ENCODE measurements at places on chromosomes 7 and 10. TPM values are rescaled to one million over a fixed set of nuclear protein-coding genes. Genes with fewer than 3 reads are reported as not detected.
A peak's percentile ranks its signal among the peaks of the same experiment; 100 is the strongest.

GRCh38 chr7:157136372-157136771 lies 2.4 kb upstream of the UBE3C start:
- peaks cover 28% of the 10 kb centered on the region for H3K4me1 ChIP-seq
- H3K27ac ChIP-seq: peak overlapping the region; percentile 19

- peaks cover 22% of the 10 kb centered on the region for H3K36me3 ChIP-seq
- no peak overlapping the region for H3K4me3 ChIP-seq
- H3K4me1 ChIP-seq: peaks cover 8% of the 10 kb centered on the region
- no peak for DNase-seq
- no peaks in the 10 kb centered on the region for H3K27me3 ChIP-seq
Measured at GRCh38 chr7:127715272-127715671, 63.3 kb downstream of the SND1 start.

DNA sequence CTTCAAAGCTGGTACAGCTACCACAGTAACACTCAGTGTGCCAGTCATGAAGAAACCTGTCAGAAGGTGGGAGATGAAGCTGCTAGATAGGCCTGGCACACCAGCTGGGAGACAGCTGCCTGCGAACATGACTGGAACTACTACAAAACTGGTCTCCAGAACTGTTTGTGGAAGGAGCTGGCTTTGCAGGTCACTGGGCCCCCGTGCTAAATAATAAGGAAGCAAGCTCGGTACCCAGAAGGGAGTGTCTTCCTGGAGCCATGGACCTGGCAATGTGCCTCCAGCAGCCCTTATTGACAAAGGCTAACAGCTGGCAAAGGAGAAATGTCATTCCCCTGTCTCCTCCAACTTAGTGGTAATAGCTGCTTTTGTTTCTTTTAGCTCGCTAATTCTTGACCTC lies 1217.6 kb upstream of the LRRN3 start:
- no peaks in the 10 kb centered on the region for H3K36me3 ChIP-seq
- no peak for DNase-seq
- no peaks in the 10 kb centered on the region for H3K4me1 ChIP-seq
- H3K4me3 ChIP-seq: no peak overlapping the region

The VENTX gene
- total RNA-seq: not detected

The INHBA gene
- not detected for total RNA-seq

- no peaks in the 10 kb centered on the region for H3K4me1 ChIP-seq
- no peak for DNase-seq
- no peaks in the 10 kb centered on the region for H3K27me3 ChIP-seq
- no peak overlapping the region for H3K27ac ChIP-seq
Measured at GRCh38 chr10:92267343-92267742, 23.5 kb downstream of the CPEB3 start.

The TUBAL3 gene
- not detected for total RNA-seq

DNA sequence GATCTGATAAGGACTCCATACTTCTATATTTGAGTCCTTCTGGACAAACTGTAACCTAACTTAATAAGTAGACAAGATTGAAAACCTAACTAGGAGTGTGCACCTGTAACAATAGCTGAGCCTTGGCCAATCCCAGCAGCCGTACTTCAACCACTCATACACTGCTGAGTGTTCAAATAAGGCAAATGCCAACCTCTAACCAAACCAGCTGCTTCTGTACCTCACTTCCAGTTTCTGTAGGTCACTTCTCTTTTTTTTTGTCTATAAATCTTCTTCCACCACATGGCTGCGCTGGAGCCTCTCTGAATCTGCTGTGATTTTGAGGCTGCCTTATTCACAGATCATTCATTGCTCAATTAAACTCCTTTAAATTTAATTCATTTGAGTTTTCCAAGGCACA lies 753.2 kb downstream of the DNAJB9 start:
- H3K27me3 ChIP-seq: no peaks in the 10 kb centered on the region
- no peak overlapping the region for H3K4me3 ChIP-seq
- H3K4me1 ChIP-seq: no peaks in the 10 kb centered on the region
- no peak overlapping the region for H3K27ac ChIP-seq
- no peak for DNase-seq

GRCh38 chr10:124550293-124551034 lies 88.8 kb downstream of the LHPP start:
- no peak for DNase-seq
- peaks cover 8% of the 10 kb centered on the region for H3K4me1 ChIP-seq
- H3K27me3 ChIP-seq: no peaks in the 10 kb centered on the region
- H3K4me3 ChIP-seq: no peak overlapping the region
- H3K27ac ChIP-seq: no peak overlapping the region

DNA sequence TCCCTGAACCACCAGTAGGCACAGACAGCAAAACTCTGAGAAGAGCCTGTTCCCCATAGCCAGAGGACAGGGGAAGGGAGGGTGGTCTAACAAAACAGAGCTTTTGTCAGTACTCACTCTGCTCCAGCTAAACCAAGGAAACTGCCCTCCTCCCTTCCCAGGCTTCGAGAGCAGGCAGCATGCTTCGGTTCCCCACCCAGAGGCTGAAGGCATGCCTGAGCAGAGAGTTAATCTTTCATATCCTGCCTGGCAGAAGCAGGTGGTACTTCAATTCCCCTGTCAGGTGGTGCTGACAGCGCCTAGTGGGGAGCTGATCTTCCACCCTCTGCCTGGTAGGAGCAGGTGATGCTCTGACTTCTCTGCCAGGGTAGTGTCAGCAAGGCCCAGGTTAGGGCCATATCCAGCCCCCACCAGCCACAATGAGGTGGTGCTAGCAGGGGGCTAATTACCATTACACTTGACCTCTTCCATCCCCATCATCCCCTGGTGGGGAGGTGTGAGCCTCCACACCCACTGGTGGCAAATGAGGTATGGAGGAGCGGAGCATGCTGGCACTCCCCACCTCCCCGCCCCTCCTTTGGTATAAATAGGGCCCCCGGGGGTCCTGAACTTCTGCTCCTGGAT lies 35.1 kb downstream of the SDK1 start:
- DNase-seq: no peak
- H3K36me3 ChIP-seq: peaks cover 15% of the 10 kb centered on the region
- H3K27me3 ChIP-seq: peaks cover 32% of the 10 kb centered on the region

DNA sequence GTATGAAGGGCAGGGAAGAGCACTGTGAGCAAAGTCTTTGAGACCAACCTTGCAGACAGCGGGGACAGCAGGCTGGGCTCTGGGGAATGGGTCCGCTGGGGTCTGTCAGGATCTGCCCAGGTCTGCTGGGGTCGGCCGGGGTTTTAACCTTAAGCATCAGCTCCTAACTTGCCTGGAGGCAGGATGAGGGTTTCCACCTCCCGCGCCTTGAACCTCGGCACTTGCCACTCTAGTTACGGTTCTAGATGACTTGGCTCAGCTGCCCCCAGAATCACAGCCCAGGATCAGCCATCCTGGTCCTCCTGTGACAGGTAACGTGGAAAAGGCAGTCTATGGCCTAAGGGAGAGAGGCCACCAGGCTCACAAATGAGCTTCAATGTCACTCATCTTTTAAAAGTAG lies 50.4 kb upstream of the CACUL1 start:
- no peak for DNase-seq
- H3K36me3 ChIP-seq: no peaks in the 10 kb centered on the region
- H3K4me1 ChIP-seq: no peaks in the 10 kb centered on the region
- H3K27me3 ChIP-seq: no peaks in the 10 kb centered on the region
- no peak overlapping the region for H3K4me3 ChIP-seq

GRCh38 chr7:16078076-16078952 lies 343.0 kb downstream of the CRPPA start:
- no peak overlapping the region for H3K27ac ChIP-seq
- no peaks in the 10 kb centered on the region for H3K27me3 ChIP-seq
- H3K4me3 ChIP-seq: no peak overlapping the region
- H3K4me1 ChIP-seq: peaks cover 2% of the 10 kb centered on the region

Measured in naive thymus-derived CD8-positive, alpha-beta T cell (primary cell).